NCI-H2107 (cell line): ENCODE measurements at places on chromosomes 3 and 15.

GRCh38 chr3:175432376-175433025 is 573.4 kb downstream of the NAALADL2 start:
- no peak for DNase-seq

GRCh38 chr3:161890147-161890625 is 393.6 kb downstream of the OTOL1 start:
- no peak for DNase-seq

DNA sequence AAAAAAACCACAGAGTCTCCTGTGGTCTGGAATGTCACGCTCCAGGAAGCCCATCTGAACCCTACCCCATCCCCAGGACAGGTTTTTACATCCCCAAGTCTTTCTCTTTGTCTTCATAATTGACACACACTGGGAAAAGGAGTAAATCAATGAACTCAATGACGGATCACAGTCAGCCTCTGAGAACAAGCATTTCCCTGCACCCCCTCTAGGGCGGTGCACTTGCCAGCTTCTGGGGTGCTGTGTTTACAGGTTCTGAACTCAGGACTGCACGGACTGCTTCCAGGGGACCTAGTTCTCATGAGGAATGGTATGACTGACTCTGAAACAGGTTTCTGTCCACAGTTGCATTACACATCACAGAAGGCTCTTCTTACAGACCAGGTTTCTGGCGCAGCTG is 81.1 kb downstream of the NUP210 start:
- no peak for DNase-seq

DNA sequence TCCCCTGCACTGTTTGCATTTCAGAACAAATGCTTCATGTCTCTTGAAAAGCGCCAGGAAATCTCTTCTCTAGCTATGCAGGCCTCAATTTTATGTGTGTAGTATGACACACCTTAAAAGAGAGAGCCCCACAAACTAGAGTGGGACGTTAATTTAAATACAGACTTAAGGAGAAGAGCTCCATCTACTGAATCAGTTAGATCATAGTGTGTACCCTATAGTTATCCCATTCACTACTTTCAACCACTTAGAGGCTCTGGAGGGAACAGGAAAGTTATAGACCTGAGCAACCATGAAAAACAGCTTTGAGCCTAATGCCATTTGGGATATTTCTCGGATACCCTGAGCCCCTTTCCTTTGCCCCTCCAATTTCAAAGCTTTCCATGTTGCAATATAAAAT is 153.7 kb downstream of the TIGIT start:
- no peak for DNase-seq
